ENCODE measurements at places on chromosomes 1 and 21. TPM values are rescaled to one million over a fixed set of nuclear protein-coding genes. Genes with fewer than 3 reads are reported as not detected.

The S100A1 gene
- not detected for total RNA-seq

The OR2L2 gene
- total RNA-seq: 0.07 TPM

The NBPF6 gene
- not detected for total RNA-seq

The ETV3L gene
- total RNA-seq: not detected

- DNase-seq: no peak
Observed at GRCh38 chr1:228031276-228031995, 24.6 kb downstream of the WNT3A start.

GRCh38 chr1:84941843-84942242 is 48.8 kb upstream of the LPAR3 start:
- DNase-seq: no peak

- DNase-seq: no peak
Observed at GRCh38 chr1:60108196-60108595, 34.6 kb upstream of the C1orf87 start.

DNA sequence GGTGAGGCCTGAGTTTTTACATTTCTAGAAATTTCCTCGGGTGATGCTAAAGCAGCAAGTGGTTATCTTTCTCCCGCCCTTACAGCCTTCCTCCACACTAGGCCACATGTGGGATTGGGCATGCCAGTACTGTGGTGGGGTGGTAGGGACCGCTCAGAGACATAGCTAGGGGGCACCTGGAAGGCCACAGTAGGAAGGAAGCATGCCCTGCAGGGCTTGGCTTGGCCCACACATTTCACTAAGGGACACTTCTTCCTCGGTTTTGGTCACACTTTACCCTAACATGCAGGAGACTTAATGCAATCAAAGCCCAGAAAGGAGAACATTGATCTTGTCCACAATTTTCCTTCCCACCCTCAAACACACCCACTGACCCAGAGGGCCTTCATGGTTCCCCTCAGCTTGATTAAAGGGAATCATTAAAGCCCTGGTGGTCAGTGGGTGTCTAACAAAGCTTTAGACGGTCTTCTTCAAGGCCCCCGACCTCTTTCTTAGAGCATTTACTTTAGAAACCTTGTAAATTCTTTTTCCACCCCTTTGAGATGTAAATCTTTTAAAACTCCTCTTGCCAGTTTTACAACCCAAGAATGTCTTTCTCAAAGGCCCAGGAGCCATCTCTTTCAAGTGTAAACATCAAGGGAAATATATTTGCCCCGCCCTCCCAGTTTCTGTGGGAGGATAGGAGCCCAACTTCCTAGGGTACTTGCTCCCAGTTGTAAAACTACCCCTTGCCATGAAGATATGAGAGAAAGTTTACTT is 246.4 kb upstream of the PTBP2 start:
- DNase-seq: no peak

DNA sequence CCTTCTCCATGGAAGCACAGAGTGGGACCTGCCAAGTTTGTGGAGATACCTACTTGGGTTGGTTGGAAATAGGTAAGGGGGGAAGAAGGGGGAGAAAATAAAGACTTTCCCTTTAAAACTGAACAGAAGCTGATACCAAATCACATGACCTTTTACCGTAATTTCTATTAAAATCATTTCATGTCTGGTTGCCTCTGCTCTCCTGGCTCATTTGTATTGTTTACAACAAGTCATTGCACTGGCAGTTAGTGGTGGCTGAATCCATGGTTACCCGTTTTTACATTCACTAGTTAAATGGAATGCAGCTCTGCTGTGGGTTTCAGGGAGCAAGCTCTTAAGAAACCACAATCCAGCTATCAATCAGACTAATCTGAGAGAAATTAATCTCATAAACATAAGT is 353.7 kb upstream of the ESRRG start:
- no peak for DNase-seq

DNA sequence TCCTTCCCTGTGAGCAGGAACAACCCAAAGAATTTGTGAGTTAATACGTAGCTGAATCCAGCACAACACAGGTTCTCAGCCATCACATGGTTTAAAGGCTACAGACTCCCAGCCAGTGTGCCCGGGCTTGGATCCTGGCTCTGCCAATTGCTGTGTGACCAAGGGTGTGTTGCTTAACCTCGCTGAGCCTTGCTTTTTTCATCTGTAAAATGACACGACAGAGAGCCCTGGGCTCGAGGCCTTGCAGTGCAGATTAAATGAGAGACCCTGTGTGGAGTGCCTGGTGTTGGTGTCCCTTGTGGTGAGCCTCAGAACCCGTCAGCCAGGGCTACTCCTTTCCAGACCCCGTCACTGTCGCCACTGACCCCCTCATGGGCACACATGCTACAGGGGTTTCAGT is 39.4 kb downstream of the CHAF1B start:
- DNase-seq: no peak

DNA sequence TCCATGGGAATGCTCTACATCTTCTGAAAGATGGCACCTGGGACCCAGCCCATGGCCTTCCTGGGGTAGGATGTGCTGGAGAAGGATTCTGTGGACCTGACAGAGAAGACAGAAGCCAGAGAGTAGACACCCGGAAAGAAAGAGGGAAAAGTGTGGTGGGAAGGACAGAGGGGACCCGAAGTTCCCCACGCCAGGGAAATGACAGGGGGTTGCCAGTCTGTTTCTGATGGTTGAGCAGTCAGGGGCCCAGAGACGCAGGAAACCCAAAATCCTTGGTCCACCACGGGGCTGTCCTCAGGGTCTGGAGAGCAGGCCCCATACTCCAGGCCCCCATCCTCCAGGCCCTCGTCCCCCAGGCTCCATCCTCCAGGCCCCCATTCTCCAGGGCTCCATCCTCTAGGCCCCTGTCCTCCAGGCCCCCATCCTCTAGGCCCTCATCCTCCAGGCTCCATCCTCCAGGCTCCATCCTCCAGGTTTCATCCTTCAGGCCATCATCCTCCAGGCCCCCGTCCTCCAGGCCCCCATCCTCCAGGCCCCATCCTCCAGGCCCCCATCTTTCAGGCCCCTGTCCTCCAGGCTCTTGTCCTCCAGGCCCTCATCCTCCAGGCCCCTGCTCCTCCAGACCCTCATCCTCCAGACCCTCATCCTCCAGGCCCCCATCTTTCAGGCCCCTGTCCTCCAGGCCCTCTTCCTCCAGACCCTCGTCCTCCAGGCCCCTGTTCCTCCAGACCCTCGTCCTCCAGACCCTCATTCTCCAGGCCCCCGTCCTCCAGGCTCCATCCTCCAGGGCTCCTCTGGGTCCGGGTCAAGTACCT is 1.0 kb upstream of the TFF2 start:
- DNase-seq: no peak

GRCh38 chr1:228736844-228737445 is 1.7 kb downstream of the RHOU start:
- DNase-seq: no peak

DNA sequence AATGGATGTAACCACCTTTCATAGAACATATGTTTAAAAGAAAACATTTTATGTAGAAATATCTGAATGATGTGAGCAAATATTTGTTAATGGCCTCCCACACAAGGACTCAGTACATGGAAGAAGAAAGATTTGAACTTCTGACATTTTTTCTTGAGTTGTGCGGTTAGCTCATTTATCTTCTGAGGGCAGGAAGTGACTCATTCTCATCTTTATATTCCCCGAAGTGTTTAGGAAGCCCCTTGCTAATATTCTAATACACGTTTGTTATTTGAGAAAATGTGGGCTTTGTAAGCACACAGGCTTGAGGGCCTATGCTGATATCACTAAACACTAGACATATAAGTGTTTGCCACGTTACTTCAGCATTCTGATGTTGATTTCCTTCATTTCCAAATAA is 392.5 kb upstream of the PTBP2 start:
- DNase-seq: no peak
